ENCODE measurements at places on chromosomes 1 and 21. TPM values are rescaled to one million over a fixed set of nuclear protein-coding genes. Genes with fewer than 3 reads are reported as not detected.

- H3K27ac ChIP-seq, result no peak overlapping the region
- no peaks in the 10 kb centered on the region for H3K27me3 ChIP-seq
- no peak overlapping the region for H3K4me3 ChIP-seq
- no peaks in the 10 kb centered on the region for H3K36me3 ChIP-seq
- no peaks in the 10 kb centered on the region for H3K4me1 ChIP-seq
Observed at GRCh38 chr21:35344582-35344981, 295.5 kb upstream of the RUNX1 start.

- no peak overlapping the region for H3K27ac ChIP-seq
- no peaks in the 10 kb centered on the region for H3K27me3 ChIP-seq
- H3K36me3 ChIP-seq, result no peaks in the 10 kb centered on the region
Observed at GRCh38 chr1:230824919-230825721, 43.2 kb downstream of the C1orf198 start.

PLEKHA6 gene
- 11.5 TPM for total RNA-seq

DNA sequence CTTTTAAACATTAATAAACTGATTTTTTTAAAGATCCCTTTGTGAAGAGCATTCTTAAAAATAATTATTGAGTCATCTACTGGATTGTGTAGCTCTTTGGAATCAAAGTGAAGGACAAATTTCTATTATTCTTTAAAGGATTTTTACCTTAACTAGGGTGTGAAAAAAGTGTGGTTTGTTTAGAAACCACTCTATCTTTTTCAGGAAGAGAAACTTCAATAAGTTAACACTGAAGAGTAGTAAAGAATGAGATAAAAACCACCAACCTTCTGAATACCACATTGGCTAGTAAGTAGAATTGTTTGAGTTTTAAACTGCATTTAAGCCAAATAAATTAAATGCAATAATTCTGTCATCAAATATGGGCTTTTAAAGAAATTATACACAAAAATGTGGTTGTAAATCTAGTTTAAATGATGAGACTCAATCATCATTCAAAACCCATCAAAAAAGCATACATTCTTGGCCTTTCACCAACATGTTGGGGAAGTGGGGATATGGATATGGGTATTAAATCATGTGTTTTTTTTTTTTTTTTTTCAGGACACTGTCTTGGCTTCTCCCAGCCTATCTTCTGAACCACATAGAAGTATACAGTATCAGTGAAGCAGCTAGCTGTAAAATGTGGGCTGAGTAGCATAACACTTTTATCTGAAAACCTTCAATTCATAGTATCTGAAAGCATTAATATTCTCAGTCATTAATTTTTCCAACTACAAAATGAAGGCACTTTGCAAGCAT is 4.8 kb downstream of the S1PR1 start:
- no peak for DNase-seq
- peak overlapping the region; percentile 99 for H3K27ac ChIP-seq
- H3K4me3 ChIP-seq, result peak overlapping the region; percentile 100
- H3K27me3 ChIP-seq, result no peaks in the 10 kb centered on the region

GRCh38 chr1:39394598-39394997 is 96.8 kb upstream of the BMP8A start:
- DNase-seq, result no peak
- peak overlapping the region; percentile 54 for H3K27ac ChIP-seq
- H3K4me3 ChIP-seq, result no peak overlapping the region
- H3K36me3 ChIP-seq, result peaks cover 4% of the 10 kb centered on the region

GRCh38 chr1:61230523-61230922 is 148.2 kb downstream of the NFIA start:
- H3K27me3 ChIP-seq, result no peaks in the 10 kb centered on the region
- no peak overlapping the region for H3K27ac ChIP-seq
- no peak overlapping the region for H3K4me3 ChIP-seq
- H3K36me3 ChIP-seq, result no peaks in the 10 kb centered on the region
- DNase-seq, result no peak
- H3K4me1 ChIP-seq, result no peaks in the 10 kb centered on the region

Data from endothelial cell of umbilical vein (primary cell).